ENCODE measurements at places on chromosomes 1 and 21.

DNA sequence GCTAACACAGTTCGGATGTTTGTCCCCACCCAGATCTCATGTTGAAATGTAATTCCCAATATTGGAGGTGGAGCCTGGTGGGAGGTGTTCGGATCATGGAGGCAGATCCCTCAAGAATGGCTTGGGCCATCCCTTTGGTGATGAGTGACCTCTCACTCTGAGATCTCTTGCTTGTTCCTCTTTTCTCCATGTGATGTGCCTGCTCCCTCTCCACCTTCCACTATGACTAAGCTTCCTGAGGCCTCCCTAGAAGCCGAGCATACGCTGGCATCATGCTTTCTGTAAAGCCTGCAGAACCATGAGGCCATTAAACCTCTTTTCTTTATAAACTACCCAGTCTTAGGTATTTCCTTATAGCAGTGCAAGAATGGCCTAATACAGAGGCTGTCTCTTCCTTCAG, 8.1 kb upstream of the PLA2G5 start:
- H3K36me3 ChIP-seq: no peaks in the 10 kb centered on the region
- no peak overlapping the region for H3K4me3 ChIP-seq
- H3K4me1 ChIP-seq: peaks cover 27% of the 10 kb centered on the region
- no peaks in the 10 kb centered on the region for H3K27me3 ChIP-seq

- no peaks in the 10 kb centered on the region for H3K36me3 ChIP-seq
- DNase-seq: peak; percentile 48
Observed at GRCh38 chr1:52127181-52128180, 14.4 kb upstream of the ZFYVE9 start.

- H3K27me3 ChIP-seq: peaks cover 59% of the 10 kb centered on the region
- H3K36me3 ChIP-seq: no peaks in the 10 kb centered on the region
- peaks cover 23% of the 10 kb centered on the region for H3K4me1 ChIP-seq
- no peak overlapping the region for H3K27ac ChIP-seq
- no peak overlapping the region for H3K4me3 ChIP-seq
- no peak for DNase-seq
Observed at GRCh38 chr1:18644973-18645746, 14.5 kb downstream of the PAX7 start.

DNA sequence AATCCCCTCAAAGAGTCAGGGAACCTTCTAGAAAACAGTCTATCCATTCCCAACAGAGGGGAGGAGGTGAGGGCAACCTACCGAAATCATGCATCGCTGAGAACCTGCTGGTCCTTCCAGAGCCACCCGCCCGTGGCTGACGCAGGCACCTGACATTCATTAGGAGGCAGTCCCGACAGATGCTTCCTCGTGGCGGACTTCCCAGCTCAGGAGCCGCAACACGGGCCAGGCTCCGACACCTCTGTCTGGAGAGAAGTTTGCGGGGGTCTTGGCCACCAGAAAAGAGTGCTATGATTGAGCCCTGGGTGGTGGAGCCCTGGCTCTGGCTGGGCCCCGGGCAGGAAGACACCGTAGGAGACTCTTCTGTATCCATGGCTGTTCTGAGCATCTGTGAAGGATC, 86.4 kb upstream of the ARHGEF16 start:
- peaks cover 7% of the 10 kb centered on the region for H3K4me1 ChIP-seq
- DNase-seq: no peak
- no peaks in the 10 kb centered on the region for H3K27me3 ChIP-seq

- no peaks in the 10 kb centered on the region for H3K36me3 ChIP-seq
- no peak overlapping the region for H3K4me3 ChIP-seq
- no peaks in the 10 kb centered on the region for H3K4me1 ChIP-seq
- no peak overlapping the region for H3K27ac ChIP-seq
- no peak for DNase-seq
Observed at GRCh38 chr1:220225957-220226356, 46.3 kb downstream of the RAB3GAP2 start.

DNA sequence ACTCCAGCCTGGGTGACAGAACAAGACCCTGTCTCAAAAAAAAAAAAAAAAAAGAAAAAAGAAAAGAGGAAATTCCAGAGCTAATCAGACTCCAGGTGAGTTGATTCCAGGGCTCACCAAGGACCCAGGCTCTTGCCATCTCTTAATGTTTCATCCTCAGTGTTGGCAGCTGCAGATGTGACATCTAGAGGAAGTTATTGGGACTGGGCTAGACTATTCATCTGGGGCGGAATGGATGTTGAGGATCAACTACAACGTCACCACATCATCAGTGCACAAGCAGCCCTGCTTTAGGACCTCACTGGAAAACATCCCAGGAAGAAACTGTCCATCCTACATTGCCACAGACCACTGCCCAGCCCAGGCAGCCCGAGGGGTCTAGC, 28.6 kb upstream of the PARP1 start:
- H3K27ac ChIP-seq: no peak overlapping the region
- H3K27me3 ChIP-seq: no peaks in the 10 kb centered on the region
- H3K4me1 ChIP-seq: no peaks in the 10 kb centered on the region

Measured in CD8-positive, alpha-beta memory T cell (primary cell).